Stimulated activated CD4-positive, alpha-beta T cell treated with anti-CD3 and anti-CD28 coated beads, Interleukin-4, amount 100 ng/mL, for 24 hours (primary cell): ENCODE measurements at places on chromosomes 16 and 17.

DNA sequence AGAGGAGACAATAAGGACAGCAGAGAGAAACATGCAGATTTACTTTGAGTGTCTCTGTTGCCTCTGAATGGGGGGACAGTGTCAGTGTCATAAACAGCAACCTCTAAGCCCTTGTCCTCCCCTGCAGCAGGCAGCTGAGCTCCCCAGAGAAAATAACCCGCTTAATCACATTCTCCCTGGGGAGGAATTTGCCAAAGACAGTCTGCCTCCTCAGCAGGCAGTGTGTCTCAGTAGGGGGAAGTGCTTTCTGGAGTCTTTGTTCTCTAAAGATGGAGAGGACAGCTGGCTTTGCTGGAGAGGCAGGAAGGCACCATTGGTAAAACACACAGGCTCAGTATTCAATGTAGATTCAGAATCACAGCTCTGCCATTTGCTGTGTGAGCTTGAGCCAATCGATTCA is 16.1 kb downstream of the TEKT5 start:
- no peak for DNase-seq

GRCh38 chr17:40342504-40343218 is 21.9 kb downstream of the GJD3 start:
- DNase-seq = no peak

DNA sequence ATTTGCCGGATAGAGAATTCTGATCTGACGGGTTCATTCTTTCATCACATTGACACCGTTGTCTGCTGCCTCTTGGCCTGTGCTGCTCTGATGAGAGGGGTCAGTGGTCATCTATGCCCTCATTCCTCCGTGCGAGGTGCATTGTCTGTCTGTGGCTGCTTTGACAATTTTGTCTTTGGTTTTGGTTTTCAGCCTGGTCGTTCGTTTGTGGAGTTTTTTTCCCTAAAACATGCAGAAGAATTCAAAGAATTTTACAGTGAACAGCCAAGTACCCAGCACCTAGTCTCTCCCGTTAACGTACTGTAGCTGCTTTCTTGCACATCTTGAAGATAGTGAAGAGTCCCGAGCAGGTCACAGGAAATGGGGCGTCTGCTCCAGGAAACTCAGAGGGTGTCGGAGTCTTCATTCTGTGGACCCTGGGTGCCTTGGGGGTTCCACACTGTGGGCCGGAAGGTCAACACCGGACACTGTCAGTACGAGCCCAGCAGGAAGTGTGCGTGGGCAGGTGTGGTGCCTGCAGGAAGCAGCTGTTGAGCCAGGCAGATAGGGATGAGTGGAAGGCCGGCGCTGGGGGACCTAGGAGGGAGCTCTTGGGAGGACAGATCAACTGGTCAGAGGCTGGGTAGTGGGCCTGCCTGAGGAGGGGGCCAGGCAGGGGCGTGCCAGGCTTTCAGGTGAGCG is 28.2 kb downstream of the CRAMP1 start:
- DNase-seq = no peak

GRCh38 chr16:4615384-4616046 is 827 bp upstream of the UBALD1 start:
- DNase-seq = no peak

- DNase-seq = no peak
These were observed 8.3 kb downstream of the POLDIP2 start for GRCh38 chr17:28348979-28349378.

DNA sequence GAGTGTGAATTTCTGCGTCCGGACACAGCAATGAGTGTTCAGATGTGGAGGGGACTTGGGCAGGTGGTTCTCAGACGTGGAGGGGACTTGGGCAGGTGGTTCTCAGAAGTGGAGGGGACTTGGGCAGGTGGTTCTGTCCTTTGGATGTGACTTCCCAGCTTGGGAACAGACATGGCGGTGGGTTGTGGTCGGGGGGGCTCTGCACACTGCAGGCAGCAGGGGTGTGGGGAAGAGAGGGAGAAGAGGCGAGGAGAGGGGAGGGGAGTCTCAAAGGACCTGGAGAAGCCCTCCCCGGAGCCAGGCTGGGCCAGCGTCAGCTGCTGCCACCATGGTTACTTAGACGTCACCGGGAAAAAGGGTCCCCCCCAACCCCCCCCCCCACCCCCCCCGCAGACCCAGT is 9.8 kb downstream of the SOX8 start:
- no peak for DNase-seq

DNA sequence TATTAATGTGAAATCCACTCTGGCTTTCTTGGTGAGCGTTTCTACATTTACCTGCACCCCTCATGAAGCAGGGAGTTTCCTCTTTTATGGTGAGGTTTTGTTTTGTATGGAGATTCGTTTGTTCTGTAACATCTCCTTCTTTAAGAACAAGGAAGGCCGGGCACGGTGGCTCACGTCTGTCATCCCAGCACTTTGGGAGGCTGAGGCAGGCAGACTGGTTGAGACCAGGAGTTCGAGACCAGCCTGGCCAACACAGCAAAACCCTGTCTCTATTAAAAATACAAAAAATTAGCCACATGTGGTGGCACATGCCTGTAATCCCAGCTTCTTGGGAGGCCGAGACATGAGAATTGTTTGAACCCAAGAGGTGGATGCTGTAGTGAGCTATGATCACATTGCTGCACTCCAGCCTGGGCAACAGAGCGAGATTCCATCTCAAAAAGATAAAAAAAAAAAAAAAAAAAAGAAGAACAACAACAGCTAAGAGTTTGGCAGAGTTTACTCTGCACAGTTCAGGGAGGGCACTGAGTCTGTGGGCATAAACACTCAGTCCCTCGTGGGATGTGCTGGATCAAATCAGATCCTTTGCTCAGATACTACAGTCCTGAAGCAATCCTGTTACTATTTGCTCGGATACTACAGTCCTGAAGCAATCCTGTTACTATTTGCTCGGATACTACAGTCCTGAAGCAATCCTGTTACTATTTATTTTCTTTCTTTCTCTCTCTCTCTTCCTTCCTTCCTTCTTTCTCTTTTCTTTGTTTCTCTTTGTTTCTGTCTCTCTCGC is 28.9 kb downstream of the ADCY9 start:
- no peak for DNase-seq

DNA sequence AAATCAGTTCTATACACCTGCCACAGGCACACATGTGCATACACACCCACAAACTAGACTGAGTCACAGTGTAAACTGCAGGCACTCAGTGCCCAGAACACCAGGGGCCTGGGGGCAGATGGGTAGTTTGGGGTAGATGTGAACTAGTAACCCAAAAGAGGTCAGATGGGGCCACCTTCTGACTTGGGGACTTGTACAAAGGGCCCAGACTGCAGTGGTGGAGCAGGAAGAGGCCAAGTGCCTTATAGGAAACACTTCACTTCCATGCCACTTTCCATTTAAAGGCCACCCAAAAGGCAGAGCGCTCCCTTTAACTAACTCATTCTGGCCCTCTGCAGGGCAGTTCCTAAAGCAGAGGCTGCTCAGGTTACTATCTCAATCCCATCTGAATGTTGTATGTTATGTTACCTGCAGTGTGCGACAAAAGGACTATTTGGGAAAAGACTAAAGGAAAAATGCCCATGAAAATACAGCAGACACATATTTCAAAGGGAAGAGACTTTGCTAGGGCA is 27.8 kb upstream of the ERN1 start:
- no peak for DNase-seq
